Neural crest cell (in vitro differentiated cells): ENCODE measurements at places on chromosomes 1 and 21. TPM values are rescaled to one million over a fixed set of nuclear protein-coding genes. Genes with fewer than 3 reads are reported as not detected.

DNA sequence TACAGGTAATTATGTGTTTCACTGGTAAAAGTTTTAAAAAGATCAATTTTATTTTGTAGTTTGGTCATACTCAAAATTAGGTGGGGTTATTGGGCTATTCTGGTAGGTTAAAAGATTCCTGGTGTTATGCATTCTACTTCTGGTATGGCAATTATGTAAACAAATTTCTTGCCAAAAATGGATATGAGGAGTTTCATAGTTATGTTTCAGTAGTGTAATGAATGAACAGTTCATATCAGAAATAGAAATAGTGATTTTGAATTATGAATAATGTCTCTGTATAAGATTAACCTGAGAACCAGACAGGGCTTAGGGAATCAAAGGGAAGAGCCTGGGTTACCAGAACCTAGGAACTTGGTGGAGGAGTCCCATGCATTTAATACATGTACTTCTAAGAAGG is 15.9 kb downstream of the ATF6 start:
- no peaks in the 10 kb centered on the region for H3K36me3 ChIP-seq
- no peaks in the 10 kb centered on the region for H3K4me1 ChIP-seq
- DNase-seq: no peak
- H3K4me3 ChIP-seq: no peak overlapping the region

GRCh38 chr1:9293533-9294404 is 1.1 kb downstream of the SPSB1 start:
- no peak overlapping the region for H3K27ac ChIP-seq
- DNase-seq: no peak
- H3K36me3 ChIP-seq: no peaks in the 10 kb centered on the region
- peaks cover 32% of the 10 kb centered on the region for H3K27me3 ChIP-seq
- no peaks in the 10 kb centered on the region for H3K4me1 ChIP-seq

GRCh38 chr1:157091186-157091585 is 8.4 kb downstream of the ETV3L start:
- no peak for DNase-seq
- no peaks in the 10 kb centered on the region for H3K36me3 ChIP-seq
- no peak overlapping the region for H3K4me3 ChIP-seq
- H3K27ac ChIP-seq: no peak overlapping the region
- peaks cover 20% of the 10 kb centered on the region for H3K4me1 ChIP-seq

GRCh38 chr1:154434346-154435085 is 29.4 kb downstream of the IL6R start:
- no peaks in the 10 kb centered on the region for H3K27me3 ChIP-seq
- no peak overlapping the region for H3K27ac ChIP-seq
- no peak for DNase-seq

DNA sequence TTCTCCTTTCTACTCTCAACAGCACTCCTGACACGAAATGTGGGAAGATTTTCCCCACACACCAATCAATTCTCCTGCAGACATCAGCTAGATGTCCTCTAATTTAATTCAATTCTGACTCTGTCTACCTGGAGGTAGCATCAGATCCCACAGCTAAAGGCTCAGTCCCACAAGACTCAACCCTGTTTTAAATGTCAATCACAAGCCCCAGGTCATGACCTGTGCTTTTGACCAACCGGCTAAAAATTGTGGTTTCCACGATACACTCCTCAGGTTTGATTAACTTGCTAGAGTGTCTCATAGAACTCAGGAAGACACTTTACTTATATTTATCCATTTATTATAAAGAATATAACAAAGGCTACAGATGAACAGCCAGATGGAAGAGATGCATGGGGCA is 27.4 kb downstream of the IL23R start:
- no peak overlapping the region for H3K4me3 ChIP-seq
- no peaks in the 10 kb centered on the region for H3K36me3 ChIP-seq
- no peaks in the 10 kb centered on the region for H3K27me3 ChIP-seq
- H3K4me1 ChIP-seq: peaks cover 4% of the 10 kb centered on the region
- H3K27ac ChIP-seq: no peak overlapping the region

- peaks cover 49% of the 10 kb centered on the region for H3K4me1 ChIP-seq
- H3K27me3 ChIP-seq: no peaks in the 10 kb centered on the region
- H3K27ac ChIP-seq: no peak overlapping the region
- H3K4me3 ChIP-seq: no peak overlapping the region
- H3K36me3 ChIP-seq: peaks cover 2% of the 10 kb centered on the region
Measured at GRCh38 chr1:91781901-91782622, 103.9 kb downstream of the TGFBR3 start.

HES3 gene
- total RNA-seq: 23.6 and 25.2 TPM in 2 replicates

SNAPIN gene
- 52.8 and 55.4 TPM in 2 replicates for total RNA-seq
